T-helper 2 cell treated with Interferon-gamma antibody and Interleukin-4, amounts not matched to agents 5 μg/mL and 100 μg/mL, for 36 hours (primary cell): ENCODE measurements at places on chromosomes 3 and 15.

GRCh38 chr3:134008630-134009156 is 21.0 kb downstream of the SLCO2A1 start:
- DNase-seq: no peak

DNA sequence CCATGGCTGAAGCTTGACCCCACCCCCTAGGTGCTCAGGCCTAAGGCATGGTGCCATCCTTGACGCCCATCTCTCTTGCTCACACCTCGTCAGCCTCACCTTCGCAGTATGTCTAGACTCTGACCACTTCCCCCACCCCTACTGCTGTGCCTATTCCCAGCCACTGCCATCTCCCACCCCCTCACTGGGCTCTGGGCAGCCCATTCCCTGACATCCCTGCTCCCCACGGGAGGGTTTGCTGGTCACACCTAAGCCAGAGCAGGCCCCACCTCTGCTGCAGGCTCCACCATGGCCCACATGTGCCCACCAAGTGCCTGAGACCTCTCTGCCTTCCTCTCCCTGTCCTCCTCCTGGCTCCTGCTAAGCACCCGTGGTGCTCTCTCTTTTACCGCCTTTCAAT is 47.7 kb upstream of the PRR23E start:
- no peak for DNase-seq

- DNase-seq: no peak
These were observed 164.4 kb downstream of the KLHL25 start for GRCh38 chr15:85630311-85630710.

DNA sequence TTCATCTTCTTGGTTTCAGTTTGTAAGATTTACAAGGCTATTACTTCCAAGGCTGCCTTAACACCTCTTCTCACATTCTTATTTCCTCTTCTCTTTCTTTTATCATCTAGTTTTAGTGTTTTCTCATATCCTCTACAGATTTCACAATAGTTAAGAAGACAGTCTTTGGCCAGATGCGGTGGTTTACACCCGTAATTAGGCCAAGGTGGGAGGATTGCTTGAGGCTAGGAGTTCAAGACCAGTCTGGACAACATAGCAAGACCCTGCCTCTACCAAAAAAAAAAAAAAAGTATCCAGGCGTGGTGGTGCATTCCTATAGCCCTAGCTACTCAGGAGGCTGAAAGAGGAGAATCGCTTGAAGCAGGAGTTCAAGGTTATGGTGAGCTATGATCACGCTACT is 3.5 kb upstream of the ALDH1A2 start:
- no peak for DNase-seq

DNA sequence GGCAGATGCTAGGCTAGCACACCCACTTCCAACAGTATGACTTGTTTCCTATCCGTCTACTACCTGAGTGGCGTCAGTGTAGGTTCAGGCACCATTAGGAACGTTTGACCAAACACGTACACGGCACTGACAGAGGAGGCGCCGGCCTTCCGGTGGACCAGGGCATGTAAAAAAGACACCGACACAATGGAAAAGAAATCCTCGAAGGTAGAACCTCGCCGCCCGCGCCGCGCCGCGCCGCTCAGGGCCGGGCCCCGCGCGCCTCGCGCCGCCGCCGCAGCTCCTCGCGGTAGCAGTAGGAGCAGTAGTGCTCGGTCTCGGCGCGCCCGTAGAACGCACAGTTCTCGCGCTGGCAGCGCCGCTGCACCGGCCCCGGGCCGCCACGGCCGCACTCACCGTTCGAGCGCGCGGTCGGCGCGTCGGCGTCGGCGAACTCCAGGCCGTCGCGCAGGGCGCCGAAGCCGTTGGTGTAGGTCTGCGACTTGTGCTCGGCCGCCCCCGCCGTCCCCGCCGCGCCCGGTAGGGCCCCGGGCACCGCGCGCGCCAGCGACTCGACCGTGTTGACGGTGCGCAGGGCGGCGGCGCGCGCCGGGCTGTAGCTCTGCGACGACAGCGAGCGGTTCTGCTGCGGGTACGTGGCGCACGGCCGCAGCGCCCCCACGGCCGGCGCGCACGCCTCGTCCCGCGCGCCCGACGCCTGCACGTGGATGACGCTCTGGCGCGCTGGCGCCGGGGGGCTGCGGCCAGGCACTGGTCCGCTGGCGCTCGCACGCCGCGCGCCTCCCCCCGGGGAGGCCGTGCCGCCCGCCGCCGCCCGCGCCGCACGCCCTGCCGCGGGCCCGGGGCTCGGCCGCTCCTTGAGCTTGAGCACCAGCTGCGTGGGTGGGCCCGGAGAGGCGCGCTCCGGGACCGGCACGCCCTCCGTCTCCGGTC is 156.7 kb downstream of the KLF13 start:
- DNase-seq: peak; percentile 64

GRCh38 chr3:40810813-40811212 is 286.1 kb downstream of the ZNF621 start:
- DNase-seq: no peak

- no peak for DNase-seq
These were observed 9.3 kb downstream of the PARL start for GRCh38 chr3:183875411-183875810.

DNA sequence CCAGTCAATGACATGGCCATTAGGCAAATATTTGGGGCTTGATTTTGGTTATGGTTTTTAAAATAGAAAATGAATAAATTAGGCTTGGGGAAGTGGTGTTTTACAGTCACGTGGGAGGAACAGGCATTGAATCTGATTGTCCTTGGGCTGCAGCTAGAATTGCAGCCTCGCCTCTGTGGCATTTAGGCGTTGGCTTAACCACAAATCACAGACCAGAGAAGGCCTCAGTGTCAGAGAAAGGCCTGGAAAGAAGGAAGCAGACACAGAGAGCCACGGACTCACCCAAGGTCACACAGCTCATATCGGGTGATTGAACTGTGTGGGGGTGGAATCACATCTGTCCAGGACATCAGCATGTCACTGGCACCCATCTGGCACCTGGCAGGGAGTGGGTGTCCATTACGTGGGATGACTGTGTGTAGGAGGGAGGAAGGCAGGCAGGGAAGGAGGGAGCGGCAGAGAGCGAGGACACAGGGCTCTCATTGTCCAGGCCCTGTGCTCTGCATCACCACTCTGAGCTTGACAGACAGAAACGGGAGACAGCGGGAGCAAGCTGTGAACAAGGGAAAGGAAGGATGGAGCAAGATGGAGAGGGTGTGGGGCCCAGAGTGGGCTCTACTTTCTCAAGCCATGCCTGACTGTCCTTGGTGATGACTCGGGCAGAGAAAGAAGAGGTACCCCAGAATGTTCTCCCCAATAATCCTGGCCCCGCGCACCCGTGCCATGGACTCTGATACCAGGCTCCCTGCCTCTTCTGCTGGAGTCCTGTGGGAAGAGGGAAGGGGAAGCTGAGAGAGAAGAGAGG is 186.4 kb downstream of the FAM43A start:
- DNase-seq: no peak

- DNase-seq: no peak
These were observed 56.1 kb upstream of the SKIL start for GRCh38 chr3:170301405-170301804.
